ENCODE measurements at places on chromosomes 5 and 9.

DNA sequence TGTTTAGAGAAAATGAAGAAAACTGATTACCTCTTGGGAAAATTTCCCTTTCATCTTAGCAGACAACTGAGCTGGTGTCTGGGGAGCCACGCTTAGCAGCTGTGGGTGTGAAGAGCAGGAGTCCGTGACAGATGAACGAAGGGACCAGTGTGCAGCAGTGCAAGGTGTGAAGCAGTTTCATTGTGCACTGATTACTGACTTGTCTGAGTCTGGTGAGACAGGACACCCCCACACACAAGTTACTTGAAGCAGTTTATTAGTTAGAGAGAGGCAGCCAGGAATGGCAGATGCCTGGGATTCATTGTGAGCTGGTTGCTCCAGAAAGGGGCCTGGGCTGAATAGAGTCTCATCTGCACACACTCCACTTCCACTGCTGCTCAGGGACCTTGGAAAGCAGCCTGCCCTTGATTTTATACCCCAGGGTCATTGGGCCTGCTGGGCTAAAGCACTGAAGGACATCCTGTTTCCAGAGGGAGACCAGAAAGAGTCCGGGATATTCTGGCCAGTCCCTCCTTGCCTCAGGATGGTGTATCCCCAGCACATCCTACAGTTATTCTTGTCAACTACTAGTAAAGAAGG is 47.4 kb downstream of the FBXL7 start:
- no peak for DNase-seq

DNA sequence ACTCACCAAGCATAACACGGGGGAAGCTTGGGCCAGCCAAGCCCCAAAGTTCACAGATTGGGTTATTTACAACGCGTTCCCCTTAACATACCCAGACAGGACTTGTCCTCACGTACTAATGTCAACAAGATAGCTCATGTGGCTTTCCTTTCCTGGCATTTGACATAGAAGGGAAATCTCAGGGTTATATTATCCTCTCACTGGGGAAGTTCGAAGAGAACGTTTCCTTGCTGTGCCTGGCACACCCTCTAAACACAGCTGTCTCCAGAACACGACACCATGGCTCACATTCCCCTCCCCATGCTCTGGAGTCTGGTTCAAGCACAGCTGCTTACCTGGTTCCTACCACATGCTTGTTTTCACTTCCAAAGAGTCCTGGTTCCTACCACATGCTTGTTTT is 46.8 kb upstream of the OTULINL start:
- no peak for DNase-seq

GRCh38 chr9:131290036-131290766 is 678 bp downstream of the PLPP7 start:
- no peak for DNase-seq

DNA sequence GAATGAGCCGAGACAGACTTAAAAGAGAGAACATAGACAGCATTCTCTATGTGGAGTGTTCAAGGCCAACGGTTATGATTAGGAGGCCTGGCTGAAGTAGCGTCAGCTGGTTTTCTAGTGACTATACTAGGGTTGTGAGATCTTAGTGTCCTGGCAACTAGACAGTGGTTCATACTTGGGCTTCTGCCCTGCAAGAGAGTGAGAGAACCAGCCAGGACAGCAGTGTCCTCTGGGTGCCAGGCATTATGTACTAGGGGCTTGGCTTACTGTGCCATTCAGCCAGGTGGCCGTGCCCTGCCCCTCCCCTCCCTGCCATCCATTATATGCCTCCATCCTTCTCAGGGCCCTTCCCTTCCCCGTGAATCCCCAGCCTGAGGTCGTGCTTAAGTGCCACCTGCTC is 56.8 kb downstream of the TRIO start:
- no peak for DNase-seq

GRCh38 chr5:80161165-80161564 is 94.7 kb downstream of the SERINC5 start:
- DNase-seq, result no peak

- DNase-seq, result no peak
Observed at GRCh38 chr5:61599370-61600122, 267.5 kb downstream of the ZSWIM6 start.

DNA sequence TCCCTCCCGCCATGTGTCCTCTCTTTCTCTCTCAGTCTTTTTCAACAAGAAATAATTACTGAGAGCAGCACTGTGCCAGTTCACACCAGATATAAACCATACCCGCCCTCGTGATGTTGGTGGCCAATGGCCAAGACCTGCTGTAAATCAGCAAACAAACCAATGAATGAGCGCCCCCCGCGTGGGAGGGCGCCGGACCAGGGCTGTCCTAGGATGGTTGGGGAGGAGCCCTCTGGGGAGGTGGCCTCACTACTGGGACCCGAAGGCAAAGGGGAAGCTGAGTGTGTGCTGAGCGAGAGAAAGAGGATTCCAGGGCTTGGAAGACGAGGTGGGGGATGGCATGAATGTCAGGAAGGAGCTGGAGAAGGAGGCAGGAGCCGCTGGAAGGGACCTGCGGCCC is 51.2 kb upstream of the BARHL1 start:
- no peak for DNase-seq

DNA sequence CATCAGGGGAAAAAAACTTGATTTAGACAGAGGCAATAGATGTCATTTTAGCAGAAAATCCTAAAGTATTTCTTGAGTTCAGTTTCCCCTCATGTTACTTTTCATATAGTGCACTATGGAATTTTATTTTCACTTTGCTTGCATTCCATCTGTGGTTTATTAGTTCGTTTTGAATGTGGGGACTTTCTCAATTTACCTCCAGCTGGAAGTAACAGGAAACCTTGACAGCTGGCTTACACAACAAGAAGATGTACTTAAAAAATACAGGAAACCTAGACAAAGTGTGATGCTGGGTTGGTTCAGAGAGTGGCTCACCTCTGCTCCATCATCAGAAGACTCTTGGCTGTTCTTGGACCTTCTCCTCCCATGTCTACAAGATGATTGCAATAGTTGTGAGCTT is 567.0 kb downstream of the CETN3 start:
- no peak for DNase-seq

GRCh38 chr5:14204785-14205321 is 61.7 kb downstream of the TRIO start:
- no peak for DNase-seq

GRCh38 chr9:36898431-36899020 is 135.5 kb downstream of the PAX5 start:
- no peak for DNase-seq

GRCh38 chr9:618478-618877 is 223.0 kb upstream of the DMRT1 start:
- DNase-seq, result no peak

DNA sequence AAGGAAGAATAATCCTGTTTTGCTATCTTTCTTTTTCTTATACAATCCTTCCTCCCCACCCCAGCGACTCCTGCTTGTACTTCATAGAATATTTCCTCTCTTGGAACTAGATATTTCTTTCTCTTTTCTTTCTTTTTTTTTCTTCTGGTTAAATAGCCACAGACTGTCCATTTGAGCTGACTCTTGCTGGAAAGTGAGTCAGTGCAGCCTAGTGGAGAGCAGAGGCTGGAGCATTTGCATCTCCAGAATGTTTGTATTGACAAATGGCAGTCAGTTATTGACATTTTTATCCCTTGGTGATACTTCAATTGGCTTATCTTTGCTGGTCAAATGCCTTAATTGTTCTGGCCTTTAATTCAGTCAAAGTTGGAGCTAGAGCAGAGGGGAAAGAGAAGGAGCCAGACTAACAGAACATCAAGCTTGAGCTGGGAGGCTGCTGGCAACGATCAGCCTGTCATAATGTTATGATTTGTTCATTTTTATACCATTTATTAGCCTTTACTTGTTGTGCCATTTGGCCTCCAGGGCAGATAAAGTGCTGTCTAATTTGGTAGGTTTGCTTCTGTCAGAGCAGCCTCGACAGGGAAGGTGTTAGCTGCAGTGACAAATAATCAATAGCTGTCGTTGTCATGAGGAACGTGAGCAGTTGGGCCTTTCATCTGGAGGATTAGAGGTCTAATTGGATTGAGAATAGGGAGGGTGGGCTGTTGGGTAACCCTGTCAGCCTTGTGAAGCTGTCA is 69.0 kb downstream of the INVS start:
- DNase-seq, result no peak

DNA sequence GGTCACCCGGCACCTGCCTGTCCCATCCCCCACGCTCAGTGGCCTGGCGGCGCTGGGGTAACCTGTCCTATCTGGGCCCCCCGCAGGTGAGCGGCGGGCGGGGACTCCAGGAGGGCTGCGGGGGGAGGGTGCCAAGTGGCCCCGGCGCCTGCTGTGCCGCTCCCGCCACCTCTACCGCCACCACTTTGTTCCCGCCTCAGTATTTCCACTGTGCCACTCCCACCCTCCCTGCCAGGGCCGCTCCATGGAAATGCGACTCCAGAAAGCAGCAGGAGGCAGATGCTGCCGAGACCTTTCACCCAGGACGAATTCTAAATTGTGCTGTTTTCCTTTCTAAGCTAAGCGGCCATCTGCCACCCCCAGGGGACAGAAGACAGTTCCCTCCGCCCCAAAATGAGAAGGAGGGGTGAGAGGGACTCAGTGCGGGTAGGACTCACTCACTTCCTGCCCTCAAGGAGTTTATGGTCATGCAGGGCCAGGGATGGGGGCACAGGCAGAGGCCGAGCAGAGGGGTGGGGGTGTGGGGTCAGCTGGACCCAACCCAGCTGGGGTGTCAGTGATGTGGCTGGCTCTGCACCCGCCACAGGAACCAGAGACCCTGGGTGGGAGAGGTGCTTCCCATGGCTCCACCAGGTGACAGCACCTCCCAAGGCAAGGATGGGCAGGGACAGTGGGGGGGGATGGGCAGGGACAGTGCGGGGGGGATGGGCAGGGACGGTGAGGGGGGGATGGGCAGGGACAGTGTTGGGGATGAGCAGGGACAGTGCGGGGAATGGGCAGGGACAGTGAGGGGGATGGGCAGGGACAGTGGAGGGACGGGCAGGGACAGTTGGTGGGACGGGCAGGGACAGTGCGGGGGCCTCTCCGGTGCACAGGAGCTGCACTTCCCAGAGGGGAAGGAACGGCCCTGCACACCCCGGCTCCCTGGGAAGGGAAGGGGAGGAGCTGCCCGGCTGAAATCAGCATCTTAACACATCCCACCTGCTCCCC is 17.8 kb downstream of the NOTCH1 start:
- peak; percentile 92 for DNase-seq

DNA sequence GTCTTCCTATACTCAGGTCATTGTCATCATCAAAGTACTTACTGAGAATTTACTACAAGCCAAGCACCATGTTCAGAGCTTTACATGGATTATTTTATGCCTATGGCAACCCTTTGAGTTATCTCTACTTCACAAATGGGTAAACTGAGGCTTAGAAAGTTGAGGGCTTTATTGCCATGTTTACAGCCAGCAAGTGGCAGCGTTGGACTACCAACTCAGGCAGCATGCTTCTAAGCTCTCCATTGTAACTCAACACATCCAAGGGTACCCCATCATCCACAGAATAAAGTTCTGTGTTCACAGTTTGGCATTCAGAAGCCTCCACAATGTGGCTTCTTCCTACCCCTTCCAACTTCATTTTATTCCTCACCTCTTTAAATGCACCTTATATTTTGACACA is 422.6 kb upstream of the GRIA1 start:
- DNase-seq, result no peak

GRCh38 chr9:3186751-3187150 is 339.1 kb downstream of the RFX3 start:
- DNase-seq, result no peak

- no peak for DNase-seq
Observed at GRCh38 chr5:51558682-51559081, 175.4 kb downstream of the ISL1 start.

GRCh38 chr9:101311758-101312420 is 72.9 kb downstream of the BAAT start:
- peak; percentile 60 for DNase-seq

GRCh38 chr9:135016037-135016640 is 71.3 kb upstream of the OLFM1 start:
- DNase-seq, result no peak

GRCh38 chr5:69368458-69369339 is 621 bp downstream of the AK6 start:
- DNase-seq, result no peak

DNA sequence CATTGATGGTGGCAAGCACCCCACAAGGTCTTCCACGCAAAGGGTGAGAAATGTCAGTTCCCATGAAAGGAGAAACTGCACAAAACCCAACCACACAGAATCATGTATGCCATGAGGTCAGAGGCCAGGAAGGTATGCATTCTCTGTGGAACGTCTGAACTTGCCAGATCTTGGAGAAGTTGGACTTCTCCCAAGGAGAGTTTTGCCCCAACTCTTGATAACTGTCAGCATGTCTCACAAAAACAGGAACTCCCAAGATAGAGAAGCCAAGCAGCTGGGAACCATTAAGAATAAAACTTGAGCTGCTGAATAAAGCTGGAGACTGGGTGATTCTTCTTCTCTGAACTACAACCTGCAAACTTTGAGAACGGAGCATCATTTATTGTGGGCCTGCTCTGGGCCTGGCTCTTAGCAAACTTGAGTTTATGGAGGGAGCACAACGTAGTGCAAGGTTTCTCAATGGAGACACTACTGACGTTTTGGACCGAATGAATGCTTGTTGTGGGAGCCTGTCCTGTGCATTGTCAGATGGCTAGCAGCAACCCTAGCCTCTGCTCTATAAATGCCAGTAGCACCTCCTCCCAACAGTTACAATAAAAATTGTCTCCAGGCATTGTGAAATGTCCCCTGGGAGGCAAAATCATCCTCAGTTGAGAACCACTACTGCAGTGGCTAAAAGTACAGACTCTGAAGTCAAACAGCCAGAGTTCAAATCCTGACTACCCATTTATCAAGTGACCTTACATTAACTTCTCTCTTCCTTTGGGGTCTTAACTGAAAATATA is 193.5 kb downstream of the ACTL7B start:
- DNase-seq, result no peak

DNA sequence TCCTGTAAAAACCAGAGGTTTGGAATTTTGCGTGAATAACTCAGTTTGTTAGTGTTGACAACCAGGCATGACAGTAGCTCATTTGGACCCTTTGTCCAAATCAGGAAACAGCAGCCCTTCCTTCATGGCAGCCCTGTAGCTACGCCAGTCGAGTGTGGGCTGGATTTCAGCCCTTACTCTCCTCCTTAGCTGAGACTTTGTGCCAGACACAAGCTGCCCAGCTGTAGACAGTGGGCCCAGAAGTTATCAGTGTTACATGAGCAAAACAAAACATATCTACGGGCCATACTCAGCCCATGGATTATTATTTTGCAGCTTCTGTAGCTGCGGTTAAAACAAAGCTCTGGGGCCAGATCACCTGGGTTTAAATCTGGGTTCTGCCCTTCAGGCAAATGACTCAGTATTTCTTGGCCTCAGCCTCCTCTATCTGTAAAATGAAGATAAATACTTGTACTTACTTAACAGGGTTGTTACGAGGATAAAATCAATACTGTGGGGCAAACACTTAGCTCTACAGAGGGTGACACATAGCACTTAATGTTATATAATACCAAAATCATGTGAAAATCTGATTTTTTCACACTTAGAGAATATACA is 76.9 kb downstream of the GHR start:
- no peak for DNase-seq

- DNase-seq, result no peak
Observed at GRCh38 chr9:87034841-87035240, 87.5 kb upstream of the GAS1 start.
